H54 (cell line): ENCODE measurements at places on chromosomes 3 and 15.

DNA sequence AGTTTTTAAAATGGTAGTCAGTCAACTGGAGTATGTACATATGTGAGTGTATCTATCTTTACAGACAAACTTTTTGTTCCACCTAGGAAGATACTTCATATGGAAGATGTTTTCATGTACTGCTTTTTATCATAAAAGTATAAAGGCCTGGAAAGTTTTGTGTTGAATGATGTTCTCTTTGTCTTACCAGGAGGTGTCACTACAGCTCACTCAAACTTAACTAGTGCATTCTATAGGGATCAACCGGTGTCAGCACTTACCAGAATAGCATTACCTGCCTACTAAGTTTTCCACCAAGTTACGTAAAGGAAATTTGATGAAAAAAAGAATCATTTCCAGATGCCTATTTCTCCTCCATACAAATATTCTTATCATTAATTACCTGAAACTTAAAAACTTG lies 522.6 kb upstream of the SEMA6D start:
- DNase-seq: no peak

GRCh38 chr3:52498137-52499054 lies 3.3 kb downstream of the STAB1 start:
- no peak for DNase-seq

- DNase-seq: no peak
Measured at GRCh38 chr3:78794431-78794830, 973.4 kb downstream of the ROBO1 start.

- peak; percentile 63 for DNase-seq
Measured at GRCh38 chr3:50575372-50575771, 6.0 kb downstream of the HEMK1 start.

- DNase-seq: no peak
Measured at GRCh38 chr3:104198131-104198530, 1168.6 kb upstream of the ALCAM start.

DNA sequence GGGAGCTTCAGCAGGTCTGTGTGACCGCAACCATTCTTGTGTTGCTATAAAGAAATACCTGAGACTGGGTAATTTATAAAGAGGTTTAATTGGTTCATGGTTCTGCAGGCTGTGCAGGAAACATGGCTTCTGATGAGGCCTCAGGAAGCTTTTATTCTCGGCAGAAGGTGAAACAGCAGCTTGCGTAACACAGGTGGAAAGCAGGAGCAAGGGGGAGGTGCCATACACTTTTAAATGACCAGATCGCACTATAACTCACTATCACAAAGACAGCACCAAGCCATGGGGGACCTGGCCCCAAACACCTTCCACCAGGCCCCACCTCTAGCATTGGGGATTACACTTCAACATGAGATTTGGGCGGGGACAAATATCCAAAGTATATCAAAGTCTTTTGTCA lies 8.3 kb upstream of the CIB2 start:
- no peak for DNase-seq

- DNase-seq: no peak
Measured at GRCh38 chr15:41048852-41049251, 67.2 kb downstream of the INO80 start.

- DNase-seq: no peak
Measured at GRCh38 chr15:45376300-45376928, 1.9 kb downstream of the GATM start.

DNA sequence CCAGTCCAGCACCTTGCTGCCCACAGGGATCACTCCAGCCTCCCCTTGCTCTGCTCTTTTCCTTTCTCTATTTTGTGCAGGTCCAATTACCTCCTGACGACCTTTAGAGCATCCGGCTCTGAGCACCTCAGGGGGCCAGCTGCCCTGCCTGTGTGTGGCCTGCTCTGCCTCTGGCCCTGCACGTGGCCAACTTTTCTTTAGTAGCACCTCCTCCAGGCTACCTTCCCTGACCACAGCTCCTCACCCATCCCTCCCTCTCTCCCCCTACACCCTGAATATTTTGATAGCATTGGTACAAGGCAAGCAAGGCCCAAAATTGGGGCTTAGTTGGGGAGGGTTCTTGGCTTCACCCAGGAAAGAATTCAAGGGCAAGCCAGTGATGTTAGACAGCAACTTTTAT lies 66.9 kb upstream of the PRR20G start:
- no peak for DNase-seq

DNA sequence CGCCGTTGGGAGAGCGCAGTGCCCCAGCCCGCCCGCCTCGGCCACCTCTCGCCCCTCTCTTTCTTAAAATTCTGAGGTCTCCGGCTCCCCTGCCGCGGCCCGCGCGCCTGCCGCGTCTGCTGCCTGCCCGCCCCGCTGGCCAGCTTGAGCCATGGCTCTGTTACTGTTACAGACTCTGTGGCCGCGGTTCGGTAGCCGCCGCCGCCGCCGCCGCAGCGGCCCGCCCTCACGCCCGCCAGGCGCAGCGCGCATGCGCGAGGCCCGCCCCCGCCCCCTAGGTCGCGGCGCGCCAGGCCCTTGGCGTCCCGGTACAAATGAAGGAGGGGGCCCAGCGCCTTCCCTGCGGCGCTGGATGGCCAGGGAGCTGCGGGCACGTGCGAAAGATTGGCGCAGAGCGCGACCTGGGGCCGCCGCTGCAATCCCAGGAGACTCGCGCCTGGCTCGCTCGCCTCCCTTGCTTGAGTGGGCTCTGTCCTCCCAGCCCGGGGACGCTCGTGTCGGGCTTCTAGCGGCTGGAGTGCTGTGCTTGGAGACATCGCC lies at the start of gene ONECUT1:
Gene ONECUT1 (minus strand): TSS at position 168 of the 540 bp plus-strand sequence. CDS start 452 bp downstream, outside the sequence.
- peak; percentile 78 for DNase-seq

GRCh38 chr3:188656196-188656982 lies 502.4 kb downstream of the LPP start:
- peak; percentile 12 for DNase-seq

- peak; percentile 99 for DNase-seq
Measured at GRCh38 chr15:40405501-40406381, at the start of gene IVD. IVD (plus strand) TSS chr15:40405795; CDS start chr15:40405828, 33 bp downstream.

GRCh38 chr3:77068808-77069207 lies 28.9 kb downstream of the ROBO2 start:
- DNase-seq: no peak

GRCh38 chr3:138935863-138936740 lies 10.8 kb downstream of the FOXL2 start:
- DNase-seq: peak; percentile 95

GRCh38 chr3:40179016-40179415 lies 130.5 kb upstream of the EIF1B start:
- DNase-seq: peak; percentile 34

GRCh38 chr3:25469558-25469957 lies 41.5 kb downstream of the RARB start:
- DNase-seq: no peak

DNA sequence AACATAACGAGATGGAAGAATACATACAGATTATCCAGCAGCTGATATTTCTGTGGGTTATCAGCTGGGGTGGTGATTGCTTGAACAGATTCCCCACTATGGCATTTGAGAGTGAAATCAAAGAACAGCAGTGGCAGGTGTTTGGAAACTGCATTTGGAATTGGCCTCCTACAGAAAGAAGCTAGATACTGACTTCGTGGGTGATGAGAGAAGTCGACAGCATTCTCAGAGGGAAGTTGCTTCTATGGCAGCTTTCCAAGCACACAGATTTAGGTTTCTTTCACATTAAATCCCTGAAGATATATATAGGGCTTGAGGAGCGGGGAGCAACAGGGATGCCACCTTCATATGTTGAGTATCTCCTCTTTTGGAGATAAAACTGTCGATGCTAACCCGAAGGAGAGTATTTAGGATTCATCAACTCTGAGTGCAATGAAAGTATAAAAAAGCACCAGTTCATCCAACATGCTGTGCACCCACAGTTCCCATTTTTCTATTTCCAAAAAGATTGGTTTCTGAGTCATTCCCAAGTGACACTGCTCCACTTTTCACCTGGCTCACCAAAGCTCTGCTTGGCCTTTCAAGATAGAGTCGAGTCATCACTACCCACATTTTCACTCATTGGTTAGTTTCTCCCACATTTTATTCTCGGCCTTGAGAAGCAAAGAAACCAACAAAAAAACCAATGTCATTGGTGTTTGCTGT lies 579.8 kb upstream of the SUCLG2 start:
- no peak for DNase-seq

DNA sequence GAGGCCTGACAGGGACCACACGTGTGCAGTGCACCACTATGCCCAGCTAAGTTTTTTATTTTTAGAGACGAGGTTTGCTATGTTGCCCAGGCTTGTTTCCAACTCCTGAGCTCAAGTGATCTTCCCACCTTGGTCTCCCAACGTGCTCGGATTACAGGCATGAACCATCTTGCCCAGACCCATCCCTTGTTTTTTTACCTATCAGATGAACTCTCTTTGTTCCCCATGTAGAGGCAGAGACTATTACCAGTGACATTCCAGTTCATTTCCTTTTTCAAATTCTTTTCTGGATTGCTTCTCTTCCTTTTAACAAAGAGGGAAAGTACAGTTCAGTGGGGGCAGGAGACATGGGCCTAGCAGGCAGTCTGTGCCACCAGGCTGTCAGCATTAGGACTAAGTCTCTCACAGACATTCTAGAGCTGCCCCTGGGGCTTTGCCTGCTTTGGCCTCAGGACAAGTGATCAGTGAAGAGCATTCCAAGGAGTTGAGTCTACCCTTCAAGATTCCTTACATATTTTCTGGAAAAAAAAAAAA lies 103.5 kb upstream of the SLC7A14 start:
- DNase-seq: peak; percentile 81

DNA sequence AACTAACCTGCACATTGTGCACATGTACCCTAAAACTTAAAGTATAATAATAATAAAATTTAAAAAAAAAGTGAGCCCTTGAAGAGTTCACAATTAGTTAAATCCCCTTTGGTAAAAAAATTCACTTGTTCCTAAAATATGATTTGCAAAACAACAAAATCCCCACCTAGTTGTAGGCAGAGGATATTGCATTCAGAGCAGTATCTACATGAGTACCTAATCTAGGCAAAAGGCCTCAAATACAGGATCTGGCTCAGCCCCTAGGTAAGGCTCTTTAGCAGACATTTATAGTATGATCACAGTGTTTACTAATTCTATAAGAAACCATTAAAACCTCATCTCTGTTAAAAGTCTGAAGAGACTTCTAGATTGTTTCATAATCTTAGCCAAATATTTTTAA lies 89.3 kb upstream of the CCDC80 start:
- DNase-seq: no peak

DNA sequence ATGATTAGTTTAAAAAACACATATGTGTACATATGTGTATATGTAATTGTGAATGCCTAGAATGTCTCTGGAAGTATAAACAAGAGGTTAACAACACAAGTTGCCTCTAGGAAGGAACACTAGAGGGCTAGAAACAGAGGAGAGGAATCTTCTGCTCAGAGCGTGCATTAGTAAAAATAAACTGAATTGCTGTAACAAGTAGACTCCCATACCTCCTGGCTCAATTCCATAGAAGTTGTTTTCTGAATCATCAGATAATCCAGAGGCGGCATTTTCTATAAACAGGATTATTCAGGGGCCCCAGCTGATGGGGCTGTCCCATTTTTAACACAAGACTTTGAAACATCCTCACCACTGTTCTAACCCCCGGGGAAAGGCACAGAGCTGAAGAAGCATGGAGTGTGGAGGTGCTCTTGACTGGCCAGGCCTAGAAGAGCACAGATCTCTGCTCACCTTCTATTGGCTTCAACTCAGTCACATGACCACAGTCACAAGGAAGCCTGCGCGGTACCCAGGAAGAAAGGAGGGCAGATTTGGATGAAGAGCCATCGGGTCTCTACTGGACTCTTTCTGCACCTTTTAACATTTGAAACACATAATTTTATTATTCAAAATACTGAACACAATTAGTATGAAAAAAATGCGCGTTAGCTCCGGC lies 145.7 kb downstream of the TLE3 start:
- no peak for DNase-seq

DNA sequence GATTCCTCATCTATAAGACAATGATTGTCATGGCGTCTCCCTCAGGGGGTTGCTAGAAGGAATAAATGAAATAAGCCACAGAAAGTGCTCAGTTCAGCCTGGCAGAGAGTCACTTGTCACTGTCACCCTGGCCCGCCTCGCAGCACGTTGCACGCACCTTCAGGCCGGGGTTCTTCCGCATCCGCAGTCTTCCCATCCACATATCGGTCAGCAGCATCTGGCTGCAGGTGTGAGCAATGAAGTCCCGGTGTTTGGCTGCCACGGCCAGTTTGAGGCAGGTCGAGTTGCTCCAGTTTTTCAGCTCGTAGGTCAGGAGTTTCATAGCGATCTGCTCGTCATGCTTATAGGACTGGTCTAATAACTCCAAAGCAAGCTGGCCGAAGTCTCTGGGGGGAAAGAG lies 48.5 kb upstream of the MTMR10 start:
- DNase-seq: no peak

GRCh38 chr3:192237992-192238608 lies 489.2 kb downstream of the FGF12 start:
- no peak for DNase-seq

GRCh38 chr3:20047976-20048883 lies 8.0 kb downstream of the KAT2B start:
- DNase-seq: no peak

- no peak for DNase-seq
Measured at GRCh38 chr3:72440491-72440890, 407.8 kb downstream of the SHQ1 start.

- DNase-seq: no peak
Measured at GRCh38 chr15:75671730-75672602, 24.3 kb downstream of the SNX33 start.

- no peak for DNase-seq
Measured at GRCh38 chr3:133441867-133442270, 42.0 kb downstream of the BFSP2 start.

GRCh38 chr3:57446318-57446841 lies 97.8 kb downstream of the DNAH12 start:
- no peak for DNase-seq

DNA sequence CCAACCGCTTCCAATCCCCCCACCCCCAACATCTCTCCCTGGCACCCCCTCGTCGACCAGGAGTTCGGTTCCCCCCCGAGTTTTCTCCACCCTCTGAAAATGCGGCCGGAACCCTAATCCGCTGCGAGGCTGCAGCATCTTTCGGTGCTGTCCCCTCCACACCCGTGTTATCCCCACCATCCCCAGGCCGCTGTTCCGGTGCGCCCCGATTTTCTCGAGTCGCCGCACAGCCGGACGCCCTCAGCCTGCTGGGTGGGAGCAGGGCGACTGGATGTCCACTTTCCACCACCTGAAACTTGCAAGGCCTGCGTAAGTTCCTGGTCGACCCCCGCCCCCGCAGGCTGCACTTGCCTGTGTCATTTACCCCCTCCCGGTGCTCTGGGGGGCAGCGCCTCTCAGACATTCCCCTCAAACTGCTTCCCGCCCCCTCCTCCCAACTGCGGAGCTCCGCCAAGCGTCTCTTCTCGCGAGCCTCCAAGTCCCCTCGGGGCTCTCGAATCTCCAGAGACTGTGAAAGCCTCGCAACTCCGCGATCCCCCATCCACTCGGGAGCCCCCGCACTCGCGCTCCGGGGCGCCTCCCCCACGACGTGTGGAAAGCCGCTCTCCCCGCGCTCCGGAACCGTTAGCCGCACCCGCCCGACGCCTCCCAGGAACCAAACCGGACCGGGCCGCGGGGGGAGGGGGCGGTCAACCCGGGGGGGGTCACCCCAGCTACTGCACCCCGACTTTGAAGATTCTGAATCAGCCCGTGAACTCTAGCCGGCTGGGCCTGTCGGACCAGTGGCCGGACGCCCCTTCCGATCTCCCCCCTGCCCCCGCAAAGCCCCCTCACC lies 566 bp downstream of the ETV5 start:
- DNase-seq: peak; percentile 77
